A549 treated with CpdA at 1 μM for 4 hours (cell line): ENCODE measurements at places on chromosomes 2 and 18. TPM values are rescaled to one million over a fixed set of nuclear protein-coding genes. Genes with fewer than 3 reads are reported as not detected.

Gene CRACDL
- 0.49 to 0.89 TPM (median 0.54 TPM) in 5 replicates for total RNA-seq

Gene RNF125
- total RNA-seq: 0.18 to 0.48 TPM (median 0.24 TPM) in 5 replicates

Gene UGT1A5
- not detected in 5 replicates for total RNA-seq

Gene SPC25
- total RNA-seq: 16.5 to 22.3 TPM (median 19.2 TPM) in 5 replicates

Gene FAM237A
- not detected in 5 replicates for total RNA-seq

Gene KCNG2
- not detected in 5 replicates for total RNA-seq

Gene KRCC1
- total RNA-seq: 12.4 to 15.3 TPM (median 13.0 TPM) in 5 replicates

Gene SPRED2
- total RNA-seq: 29.6 to 33.3 TPM (median 32.3 TPM) in 5 replicates

Gene CD226
- total RNA-seq: 0.06 to 0.16 TPM (median 0.09 TPM) in 4 of 5 replicates, not detected in the other

Gene COL3A1
- total RNA-seq: 0.09 to 0.28 TPM (median 0.25 TPM) in 5 replicates

Gene SPDYA
- total RNA-seq: 0.18 to 0.26 TPM (median 0.24 TPM) in 4 of 5 replicates, not detected in the other

Gene SLC35F5
- 41.3 to 51.1 TPM (median 44.7 TPM) in 5 replicates for total RNA-seq

Gene UGT1A9
- total RNA-seq: 4.0 to 6.7 TPM (median 4.7 TPM) in 5 replicates

Gene NCKAP5
- 1.2 to 1.3 TPM (median 1.3 TPM) in 5 replicates for total RNA-seq
